ENCODE measurements at places on chromosomes 6 and 20. TPM values are rescaled to one million over a fixed set of nuclear protein-coding genes. Genes with fewer than 3 reads are reported as not detected.

GRCh38 chr20:20237093-20237959, 130.6 kb upstream of the INSM1 start:
- peak; percentile 60 for DNase-seq

Gene RIN2
- total RNA-seq = 40.8 TPM

DNA sequence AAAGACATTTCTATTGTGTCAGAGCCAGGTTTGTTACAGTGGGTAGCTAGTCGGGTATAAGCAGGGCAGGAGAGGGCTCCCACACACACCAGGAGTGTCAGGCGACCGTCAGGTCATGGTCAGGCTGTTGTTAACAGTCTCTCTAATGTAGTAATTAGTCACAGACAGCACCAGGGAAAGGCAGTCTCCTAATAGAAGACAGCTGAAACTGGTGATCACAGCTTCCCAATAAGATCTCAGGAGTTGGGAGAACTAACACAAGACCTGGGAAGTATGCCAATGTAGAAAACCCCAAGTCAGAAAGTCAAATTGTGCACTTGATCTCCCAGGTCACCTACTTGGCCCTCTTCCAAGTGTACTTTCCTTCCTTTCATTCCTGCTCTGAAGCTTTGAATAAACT, 53.0 kb upstream of the GPR6 start:
- DNase-seq = no peak

GRCh38 chr6:168107191-168107983, 28.4 kb upstream of the FRMD1 start:
- DNase-seq = no peak

DNA sequence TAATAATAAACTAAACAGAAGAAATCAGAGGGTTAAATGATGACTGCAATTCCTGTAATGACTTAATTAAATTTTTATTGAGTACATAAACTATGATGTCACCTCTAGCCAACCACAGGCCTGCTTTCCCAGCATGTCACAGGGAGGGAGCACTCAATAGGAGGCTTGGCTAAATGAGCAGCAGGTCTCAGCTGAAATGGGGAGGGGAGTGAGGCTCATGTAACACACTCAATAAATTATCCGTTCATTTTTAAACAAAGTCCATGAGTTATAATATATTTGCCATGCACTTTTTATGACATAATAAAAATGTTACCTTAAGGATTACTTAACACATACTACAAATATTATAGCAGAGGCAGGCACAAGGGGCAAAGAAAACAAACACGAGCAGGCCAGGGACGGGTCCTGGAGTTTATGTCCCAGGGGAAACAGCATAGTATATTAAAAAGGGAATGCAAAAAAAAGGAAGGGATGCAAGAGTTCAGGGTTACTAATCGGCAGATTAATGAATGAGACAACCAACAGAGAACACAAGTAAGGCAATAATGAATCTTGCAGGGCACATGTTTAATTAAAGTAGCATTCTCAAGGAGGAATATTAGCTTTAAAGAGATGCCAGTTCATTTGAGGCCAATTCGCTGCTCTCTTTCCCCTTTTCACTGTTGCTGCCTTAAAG, 27.1 kb upstream of the FAM83C start:
- DNase-seq = no peak

Gene ZNF831
- 0.40 TPM for total RNA-seq

- DNase-seq = no peak
These were observed 13.4 kb upstream of the CSNK2A1 start for GRCh38 chr20:556984-557383.

DNA sequence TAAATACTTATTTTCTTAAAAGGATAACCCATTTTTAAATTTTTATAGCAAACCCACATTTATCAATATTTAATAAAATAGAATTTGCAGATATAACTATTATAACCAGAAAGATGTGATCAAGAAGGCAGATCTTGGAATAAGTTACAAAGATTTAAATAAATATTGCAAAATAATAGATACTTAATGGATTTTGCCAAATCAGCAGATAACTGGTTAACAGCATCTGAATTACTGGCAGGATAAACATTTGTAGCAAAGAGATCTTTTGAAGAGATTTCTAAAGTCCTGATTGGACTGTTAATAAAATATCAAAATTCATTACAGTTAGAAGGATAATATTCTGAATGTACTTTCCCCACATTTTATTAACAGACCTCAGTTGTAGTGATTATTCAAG, 144.2 kb downstream of the PDSS2 start:
- DNase-seq = no peak

DNA sequence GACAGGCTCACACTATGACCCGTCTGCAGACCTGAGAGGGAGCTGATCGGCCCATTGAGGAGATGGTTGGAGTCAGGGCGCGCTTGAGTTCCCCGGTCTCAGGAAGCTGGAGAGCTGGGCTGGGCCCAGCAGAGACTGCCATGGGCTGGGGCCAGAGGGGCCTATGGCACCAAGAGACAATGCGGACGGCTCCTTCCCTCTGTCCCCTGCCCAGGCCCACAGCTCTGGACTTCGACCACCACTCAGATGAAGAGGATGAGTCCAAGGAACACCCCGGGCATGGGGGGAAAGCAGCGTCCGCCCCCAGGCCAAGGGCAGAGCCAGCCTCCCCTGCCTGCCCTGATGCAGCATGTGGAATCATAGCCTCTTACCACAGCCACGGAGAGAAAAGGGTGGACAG, 40.2 kb upstream of the PHACTR3 start:
- no peak for DNase-seq

- DNase-seq = peak; percentile 19
These were observed 31.8 kb downstream of the FITM2 start for GRCh38 chr20:44279228-44279627.
